ENCODE measurements at places on chromosomes 5 and 9.
A peak's percentile ranks its signal among the peaks of the same experiment; 100 is the strongest.

GRCh38 chr5:73306741-73307275 lies 133.8 kb downstream of the TMEM174 start:
- no peak for DNase-seq

DNA sequence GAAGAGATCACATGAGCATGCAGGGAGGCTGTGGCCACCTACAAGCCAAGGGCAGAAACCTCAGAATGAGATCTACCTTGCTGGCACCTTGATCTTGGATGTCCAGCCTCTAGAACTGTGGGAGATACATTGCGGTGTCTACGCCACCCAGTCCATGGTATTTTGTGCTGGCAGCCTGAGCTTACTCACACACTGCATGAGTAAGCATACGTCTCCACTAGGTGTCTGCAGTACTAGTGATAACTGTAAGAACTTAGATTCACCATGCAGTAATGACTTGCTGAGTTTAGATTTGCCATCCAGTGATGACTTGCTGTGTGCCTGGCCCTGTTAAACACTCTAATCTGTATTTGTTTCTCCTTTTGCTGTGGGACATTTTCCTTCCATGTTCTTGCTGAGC lies 417.7 kb downstream of the GADD45G start:
- no peak for DNase-seq

DNA sequence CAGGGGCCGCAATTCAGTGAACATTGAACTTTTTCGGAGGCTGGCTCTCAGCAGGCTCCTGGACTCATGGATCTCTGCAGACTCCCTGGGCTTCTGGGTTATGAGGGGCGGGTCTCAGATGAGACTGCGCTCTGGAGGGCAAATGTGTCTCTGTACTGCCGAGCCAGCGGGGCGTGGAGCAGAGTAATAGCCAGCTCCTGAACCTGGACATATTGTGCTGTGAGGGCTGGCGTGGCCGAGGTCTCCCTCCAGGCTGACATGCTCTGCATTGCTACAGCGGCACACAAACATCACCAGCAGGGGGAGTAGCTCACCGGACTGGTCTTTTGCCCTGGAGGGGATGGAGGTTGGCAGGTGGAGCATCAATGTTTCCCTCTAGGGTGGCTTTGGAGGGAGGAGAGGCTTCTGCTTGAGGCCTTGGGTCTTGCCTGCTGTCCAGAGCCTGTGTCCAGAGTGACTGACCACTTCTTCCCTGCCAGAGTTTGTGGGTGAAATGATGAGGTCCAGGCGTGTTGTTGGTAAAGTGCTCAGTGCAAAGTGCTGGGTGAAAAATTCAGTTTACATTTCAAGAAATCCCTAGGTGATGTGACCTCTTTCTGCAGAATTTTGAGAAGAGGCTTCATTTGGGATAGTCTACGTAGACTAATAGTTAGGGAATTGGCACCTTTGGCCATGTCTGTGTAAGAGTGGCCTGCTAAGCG lies 10.9 kb upstream of the GADD45G start:
- no peak for DNase-seq

GRCh38 chr9:117656002-117656401 lies 48.2 kb upstream of the TLR4 start:
- no peak for DNase-seq

DNA sequence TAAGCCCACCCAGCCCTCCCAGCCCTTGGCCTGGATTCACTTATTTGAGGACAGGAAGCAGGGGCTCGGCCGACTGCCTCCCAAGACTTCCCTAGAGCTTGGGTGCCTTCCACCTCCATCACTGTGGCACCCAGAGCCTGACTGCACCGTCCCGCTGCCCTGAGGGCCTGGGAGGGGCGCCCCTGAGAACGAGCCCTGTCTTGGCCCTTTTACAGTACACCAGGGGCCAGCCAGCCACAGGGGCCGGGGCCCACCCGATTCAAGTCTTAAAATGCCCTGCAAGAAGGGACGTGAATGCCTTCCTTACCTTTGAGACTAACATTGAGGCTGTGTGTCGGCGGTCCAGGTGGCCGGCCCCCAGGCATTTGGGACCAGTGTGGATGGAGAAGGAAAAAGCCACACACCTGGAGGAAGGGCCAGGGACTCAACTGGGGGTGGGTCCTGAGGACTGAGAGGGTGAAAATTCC lies 16.8 kb downstream of the FAM78A start:
- DNase-seq: no peak

DNA sequence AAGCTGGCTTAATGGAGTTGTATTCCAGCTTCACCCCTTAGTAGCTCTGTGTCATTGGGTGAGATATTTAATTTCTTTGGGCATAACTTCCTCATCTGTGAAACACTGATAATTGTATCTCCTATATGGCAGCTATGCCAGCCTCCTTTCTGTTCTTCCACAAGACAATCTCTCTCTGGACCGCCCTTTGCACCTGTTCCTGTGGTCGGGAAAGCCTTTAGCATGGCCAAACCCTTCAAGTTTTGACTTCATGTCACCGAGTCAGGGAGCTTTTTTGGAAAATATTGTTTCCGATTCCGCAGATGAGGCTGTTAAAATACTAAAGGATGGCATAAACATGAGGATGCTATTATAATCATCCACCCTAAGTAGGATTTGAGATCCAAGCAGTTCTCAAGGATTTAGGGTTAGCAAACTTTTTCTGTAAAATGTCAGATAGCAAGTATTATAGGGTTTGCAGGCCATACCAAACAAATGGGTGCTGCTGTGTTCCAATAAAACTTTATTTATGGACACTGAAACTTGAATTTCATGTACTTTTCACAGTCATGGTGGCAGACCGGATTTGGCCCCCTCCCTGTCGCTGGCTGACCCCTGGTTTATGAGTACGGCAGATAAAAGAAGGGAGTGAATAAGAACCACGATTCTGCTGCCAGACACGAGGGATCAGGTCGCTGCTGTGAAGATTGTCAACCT lies 695 bp upstream of the NDFIP1 start:
- no peak for DNase-seq

DNA sequence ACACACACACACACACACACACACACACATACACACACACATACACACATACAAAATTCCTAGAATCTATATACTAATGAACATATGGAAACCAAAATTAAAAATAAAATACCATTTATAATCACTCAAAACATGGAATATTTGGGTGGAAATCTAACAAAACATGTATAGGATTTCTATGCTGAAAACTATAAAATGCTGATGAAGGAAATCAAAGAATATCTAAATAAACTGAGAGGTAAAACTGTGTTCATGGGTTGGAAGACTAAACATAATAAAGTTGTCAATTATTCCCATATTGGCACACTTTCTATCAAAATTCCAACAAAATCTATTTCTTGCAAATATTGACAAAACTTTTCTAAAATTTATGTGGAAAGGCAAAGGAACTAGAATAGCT lies 25.4 kb upstream of the NANS start:
- no peak for DNase-seq

GRCh38 chr9:99749641-99750040 lies 72.0 kb upstream of the NR4A3 start:
- no peak for DNase-seq

DNA sequence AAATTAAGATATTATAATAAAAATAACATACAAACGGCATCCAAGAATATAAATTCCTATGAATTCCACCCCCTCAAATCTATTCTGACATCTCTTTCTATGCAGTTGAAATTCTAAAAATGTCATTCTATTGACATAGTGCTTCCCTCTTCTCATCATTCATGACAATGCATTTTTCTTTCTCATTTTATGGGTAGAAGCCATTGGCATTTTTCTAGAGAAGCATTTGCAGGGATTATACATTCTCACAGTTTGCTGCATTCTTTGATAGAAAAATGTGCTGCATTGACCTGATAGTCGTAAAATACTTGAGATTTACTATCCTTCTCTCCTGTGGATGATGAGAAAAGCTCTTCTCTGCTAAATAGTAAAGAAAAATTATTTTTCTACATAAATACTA lies 760.9 kb upstream of the ACO1 start:
- DNase-seq: no peak

GRCh38 chr9:40909821-40910220 lies 218.7 kb downstream of the FOXD4L6 start:
- DNase-seq: no peak

DNA sequence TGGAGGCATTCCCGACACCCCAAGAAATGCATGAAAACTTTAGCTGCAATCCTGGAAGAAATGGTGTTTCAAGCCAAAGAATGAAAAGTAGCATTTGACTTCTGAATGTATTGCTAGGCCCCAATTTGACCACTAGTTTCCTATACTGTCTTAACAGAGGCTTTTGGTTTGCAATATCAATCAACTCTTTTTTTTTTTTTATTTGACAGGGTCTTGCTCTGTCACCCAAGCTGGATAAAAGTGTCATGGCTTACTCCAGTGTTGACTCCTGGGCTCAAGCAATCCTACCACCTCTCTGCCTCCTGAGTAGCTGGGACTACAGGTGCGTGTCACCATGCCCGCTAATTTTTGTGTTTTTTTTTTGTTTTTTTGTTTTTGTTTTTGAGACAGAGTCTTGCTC lies 3.2 kb upstream of the GPR107 start:
- DNase-seq: no peak

- DNase-seq: no peak
Measured at GRCh38 chr9:135463140-135463539, 16.4 kb upstream of the PPP1R26 start.

GRCh38 chr5:158198636-158199035 lies 339.7 kb upstream of the CLINT1 start:
- DNase-seq: no peak

DNA sequence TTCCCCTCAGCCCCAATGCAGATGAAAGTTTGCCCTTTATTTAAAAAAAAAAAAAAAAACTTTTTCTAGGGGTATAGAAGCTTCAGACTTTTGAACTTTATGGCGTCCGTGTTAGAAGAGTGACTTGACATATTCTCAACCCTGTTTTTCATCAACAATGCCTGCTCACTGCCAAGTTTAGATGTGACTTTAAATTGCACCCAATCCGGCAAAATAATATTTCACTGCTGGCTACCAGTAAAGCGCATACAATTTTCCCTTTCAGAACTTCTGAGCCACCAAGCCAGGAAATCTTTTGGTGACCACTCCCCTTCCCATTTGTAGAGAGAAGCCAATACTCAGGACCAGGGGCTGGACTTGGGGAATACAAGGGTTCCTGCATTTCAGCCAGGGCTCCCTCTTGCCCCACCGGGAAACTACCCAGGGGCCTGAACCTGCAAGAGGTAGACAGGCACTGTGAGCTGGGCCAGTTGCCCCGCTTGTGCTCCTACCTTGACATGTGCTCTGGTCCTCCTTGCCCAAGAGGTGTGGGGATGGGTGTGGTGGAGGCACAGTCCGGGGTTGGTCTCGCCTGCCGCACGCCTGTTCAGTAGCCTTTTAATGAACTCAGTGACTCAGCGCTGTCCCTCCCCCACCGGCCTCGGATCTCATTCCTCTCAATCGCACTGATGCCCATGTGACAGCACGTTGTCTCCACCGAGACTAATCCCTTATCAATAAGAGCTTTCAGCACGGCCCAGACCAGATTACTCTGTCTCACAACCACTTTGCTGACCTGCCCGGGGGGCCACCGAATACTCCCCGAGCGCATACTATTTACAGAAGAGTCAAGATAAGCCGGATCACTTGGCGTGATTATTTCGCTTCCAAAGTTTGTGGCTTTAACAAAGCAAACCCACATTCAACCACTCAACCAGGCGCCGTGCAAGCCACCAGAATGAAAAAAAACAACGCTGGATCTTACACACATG lies 226.4 kb downstream of the DCP2 start:
- no peak for DNase-seq

DNA sequence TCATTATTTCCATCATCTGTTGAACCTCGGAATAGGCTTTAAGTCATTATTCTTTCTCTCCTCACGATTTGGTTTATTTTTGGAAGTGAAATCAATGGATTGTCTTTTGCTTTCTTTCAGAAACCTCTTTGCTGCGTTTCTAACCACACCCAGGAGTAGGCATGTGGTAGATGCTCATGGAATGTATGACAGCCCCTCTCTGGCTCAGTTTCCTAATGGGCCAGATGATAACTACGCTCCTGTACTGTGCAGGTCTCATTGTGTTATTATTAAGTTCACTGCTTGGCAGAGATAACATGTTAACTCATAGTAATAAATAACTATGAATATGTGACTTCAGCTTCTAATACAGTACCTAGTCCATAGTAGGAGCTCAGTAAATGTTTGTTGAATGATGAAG lies 175.5 kb upstream of the KLF4 start:
- no peak for DNase-seq

- DNase-seq: no peak
Measured at GRCh38 chr5:89901346-89901745, 508.2 kb downstream of the CETN3 start.

- peak; percentile 43 for DNase-seq
Measured at GRCh38 chr5:78547731-78548615, 100.6 kb downstream of the LHFPL2 start.

DNA sequence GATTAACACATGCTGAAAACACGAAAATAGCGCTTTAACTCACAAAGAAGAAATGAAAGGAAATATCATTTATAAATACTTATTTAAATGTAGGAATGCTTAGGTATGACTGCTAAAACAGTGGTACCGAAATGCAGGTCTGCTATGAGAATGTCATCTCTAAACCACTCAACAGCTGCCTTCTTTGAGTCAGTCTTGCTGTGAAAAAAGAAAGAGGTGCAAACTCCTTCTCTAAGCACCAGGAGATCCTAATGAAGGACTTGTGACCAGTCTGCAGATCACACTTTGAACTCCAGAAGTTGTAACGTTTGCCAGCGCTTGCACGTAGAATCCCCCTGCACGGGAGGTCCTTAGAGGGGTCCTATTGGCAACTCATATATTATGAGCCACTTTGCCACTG lies 86.6 kb downstream of the TRIO start:
- no peak for DNase-seq

DNA sequence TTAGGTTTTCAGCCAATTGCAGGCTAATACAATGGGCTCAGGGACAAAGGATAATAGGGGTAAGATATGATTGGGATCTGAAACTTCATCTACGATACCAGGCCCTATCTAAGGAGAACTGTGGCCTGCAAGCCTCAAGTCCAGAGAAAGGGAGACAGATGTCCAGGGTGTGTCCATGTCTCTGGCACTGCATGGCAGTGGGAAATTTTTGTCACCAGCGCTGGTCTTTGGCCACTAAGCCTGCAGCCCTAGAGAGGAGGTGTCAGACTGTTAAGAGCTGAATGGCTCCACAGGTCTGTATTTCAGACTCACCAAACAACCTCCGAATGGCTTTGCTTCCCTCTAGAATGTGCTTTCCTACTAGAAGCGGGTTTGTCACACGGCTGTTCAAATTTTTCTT lies 6.6 kb upstream of the CNOT6 start:
- no peak for DNase-seq

- no peak for DNase-seq
Measured at GRCh38 chr5:90878081-90878480, 319.5 kb downstream of the ADGRV1 start.

Data from HS-27A (cell line).